GM23338 (cell line): ENCODE measurements at places on chromosomes 4 and X.
A peak's percentile ranks its signal among the peaks of the same experiment; 100 is the strongest.

DNA sequence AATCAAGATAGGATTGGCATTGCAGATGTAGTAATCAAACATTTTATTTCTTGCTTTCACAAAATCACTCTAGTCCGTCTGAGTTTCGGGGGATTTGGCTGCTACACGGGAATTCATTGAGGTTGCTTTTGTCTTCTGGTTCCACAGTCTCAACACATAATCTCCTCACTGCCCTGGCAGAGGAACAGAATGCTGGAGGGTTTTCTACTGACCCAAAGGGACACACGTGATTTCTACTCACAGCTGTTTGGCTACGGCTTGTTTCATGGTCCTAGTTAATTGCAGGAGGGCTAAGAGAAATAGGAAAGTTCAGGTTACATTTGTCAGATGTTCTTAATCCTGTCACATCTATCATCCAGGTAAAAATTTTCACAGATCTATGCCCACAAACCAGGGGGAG lies 1811.6 kb downstream of the ARAP2 start:
- DNase-seq: no peak

DNA sequence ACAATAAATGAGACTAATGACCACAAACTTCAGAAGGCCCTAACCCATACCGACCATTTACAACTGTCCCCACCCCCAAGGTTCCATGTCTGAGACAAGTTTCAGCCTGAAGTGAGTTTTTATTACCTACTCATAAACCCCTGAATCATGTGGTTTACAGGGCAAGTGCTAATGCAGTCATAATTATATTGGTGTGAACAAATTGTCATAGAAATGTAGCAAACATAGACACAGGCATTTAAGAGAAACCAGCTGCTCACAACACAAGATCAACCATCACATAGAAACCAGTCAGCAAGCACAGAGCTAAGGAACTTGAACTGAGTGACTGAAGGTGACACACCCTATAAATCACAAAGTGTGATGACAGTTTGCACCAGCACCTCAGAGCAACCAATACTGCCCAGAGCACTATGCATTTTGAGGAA lies 173.8 kb upstream of the MID1 start:
- no peak for DNase-seq

DNA sequence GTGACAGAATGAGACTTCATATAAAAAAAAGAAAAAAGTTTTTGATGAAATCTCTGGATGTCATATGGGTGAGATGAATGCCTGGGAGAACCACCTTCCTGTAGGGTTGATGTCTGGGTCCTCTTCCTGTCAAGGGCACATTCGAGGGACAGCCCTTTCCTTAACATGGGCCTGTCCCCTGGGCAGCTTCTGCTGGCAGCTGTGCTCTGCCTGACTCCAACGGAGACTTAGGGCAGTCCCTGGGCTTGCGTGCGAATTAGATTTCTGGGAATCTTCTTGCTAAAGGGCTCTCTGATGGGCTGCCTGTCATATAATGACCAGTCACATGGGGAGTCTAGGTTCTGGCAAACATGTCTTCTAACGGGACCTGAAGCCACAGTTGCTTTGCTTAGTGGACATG lies 40.7 kb downstream of the TNIP2 start:
- no peak for DNase-seq

GRCh38 chr4:81806485-81806884 lies 334.8 kb upstream of the RASGEF1B start:
- no peak for DNase-seq

GRCh38 chr4:173418639-173419038 lies 19.7 kb upstream of the SCRG1 start:
- no peak for DNase-seq

GRCh38 chr4:120843849-120844527 lies 78.5 kb downstream of the PRDM5 start:
- peak; percentile 70 for DNase-seq

DNA sequence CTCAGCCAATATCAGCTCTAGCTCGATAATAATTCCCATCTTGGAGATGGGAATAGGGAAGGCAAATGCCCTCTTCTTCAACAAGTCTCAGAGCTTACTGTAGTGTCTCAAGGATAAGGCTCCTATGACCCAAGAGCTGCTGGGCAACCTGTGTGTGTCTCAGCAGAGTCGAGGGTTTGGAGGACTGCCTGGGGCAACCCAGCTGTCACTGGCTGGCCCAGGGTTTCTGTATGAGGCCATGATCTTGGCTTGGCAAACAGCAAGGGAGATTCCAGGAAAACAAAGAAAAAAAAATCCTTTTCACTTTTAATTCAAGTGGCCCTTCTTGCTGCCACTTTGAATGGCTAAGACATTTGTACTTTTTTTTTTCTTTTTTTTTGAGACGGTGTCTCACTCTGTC lies 34.4 kb downstream of the TMSB4X start:
- no peak for DNase-seq
